ENCODE measurements at places on chromosomes 7 and 10.

GRCh38 chr7:94295850-94296249 is 98.8 kb upstream of the COL1A2 start:
- DNase-seq = no peak

DNA sequence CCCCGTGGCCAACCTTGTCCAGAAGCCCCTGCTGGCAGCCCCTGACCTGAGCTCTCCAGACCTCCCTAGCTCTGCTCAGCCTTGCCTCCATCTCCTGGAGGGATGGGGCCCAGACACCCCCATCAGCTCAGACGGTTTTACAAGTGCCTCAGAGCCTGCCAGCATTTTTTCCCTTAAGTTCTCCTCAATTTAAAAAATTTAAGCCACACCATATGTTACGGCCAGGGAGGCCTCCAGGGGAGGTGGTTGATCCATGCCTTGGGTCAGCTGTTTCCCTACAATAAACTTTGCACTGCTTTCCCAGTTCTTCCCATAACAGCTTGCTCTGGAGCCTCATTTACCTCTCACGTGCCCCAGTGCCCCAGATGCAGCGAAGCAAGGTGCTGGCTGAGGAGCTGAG is 143.5 kb downstream of the RGS10 start:
- DNase-seq = no peak

DNA sequence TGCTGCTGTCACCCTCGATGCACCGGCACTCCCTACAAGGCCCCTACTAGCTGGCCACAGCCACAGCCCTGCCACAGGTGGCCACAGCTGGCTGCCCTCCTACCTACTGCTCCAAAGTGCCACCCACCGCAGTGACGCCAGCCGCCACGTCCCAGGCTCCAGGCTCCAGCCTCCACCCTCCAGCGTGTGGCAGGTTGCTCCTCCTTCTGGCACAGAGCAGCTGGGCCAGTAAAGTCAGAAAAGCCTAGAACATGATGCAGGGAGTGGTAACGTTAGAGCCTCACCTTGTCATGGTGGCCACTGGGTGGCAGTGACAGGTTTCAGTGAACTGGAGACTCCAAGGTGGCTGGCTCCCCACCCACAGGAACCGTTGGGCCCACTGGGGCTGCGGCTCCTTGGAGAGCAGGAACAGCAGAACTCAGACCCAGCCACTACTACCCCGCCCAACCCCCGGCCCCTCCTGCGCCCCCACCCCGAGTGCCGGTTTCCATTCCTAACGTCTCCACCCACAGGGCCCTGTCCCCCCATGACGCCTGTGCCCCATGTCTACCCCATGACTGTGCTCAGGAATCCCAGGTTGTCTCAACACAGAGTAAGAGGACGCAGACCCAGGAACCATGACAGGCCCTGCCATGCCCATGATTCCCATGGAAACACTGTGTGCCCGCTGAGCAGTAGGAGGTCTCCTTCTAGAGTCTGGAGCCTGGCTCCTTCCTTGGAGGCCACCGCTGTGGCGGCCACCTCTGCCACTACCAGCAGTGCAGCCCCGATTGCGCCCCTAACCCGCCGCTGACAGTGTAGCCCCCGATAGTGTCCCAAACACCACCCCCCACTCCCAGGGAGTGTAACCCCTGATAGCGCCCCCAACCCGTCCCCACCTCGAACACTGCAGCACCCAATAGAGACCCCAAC is 52.3 kb upstream of the ZNF33B start:
- DNase-seq = no peak

GRCh38 chr10:80484243-80484642 is 30.1 kb downstream of the TSPAN14 start:
- no peak for DNase-seq

GRCh38 chr10:72328045-72328828 is 26.5 kb downstream of the DNAJB12 start:
- DNase-seq = no peak

GRCh38 chr10:69377191-69377590 is 39.5 kb downstream of the TACR2 start:
- DNase-seq = no peak

GRCh38 chr7:133021196-133021595 is 60.7 kb downstream of the CHCHD3 start:
- no peak for DNase-seq

DNA sequence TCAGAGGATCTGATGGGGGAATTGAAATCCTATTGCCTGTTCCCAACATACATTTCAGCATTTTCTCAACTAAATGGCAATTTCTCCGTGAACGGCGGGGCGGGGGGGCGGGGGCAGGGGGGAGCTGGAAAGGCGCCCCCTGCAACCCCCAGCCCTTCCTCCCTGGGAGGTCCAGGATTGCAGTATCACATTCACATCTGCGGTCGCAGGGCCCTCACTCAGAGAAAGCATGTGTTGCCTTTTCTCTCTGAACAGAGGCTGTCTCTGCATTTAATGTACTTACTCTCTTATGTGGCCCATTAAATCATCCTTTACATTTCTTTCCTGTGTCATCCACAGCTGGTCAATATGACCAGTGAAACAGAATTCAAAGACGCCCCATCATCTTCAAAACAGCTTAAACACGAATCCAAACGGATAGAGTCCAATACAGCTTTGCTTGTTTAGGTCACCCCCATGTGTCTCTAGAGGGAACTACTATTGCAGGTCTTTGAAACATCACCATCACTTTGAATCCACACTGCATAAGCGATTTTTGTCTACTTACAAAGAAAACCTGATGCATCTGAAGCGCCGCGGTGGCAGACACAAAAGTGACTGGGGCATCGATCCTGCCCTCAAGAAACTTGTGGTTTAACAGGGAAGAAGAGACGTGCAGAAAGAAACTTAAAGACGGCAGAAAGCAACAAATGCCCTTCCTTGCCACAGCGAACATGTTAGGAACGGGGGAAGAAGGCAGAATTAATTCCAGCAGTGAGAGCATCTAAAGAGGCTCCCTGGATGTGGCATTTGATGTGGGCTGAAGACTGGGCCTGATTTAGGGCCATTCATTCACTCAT is 17.0 kb upstream of the ECHDC3 start:
- DNase-seq = no peak

DNA sequence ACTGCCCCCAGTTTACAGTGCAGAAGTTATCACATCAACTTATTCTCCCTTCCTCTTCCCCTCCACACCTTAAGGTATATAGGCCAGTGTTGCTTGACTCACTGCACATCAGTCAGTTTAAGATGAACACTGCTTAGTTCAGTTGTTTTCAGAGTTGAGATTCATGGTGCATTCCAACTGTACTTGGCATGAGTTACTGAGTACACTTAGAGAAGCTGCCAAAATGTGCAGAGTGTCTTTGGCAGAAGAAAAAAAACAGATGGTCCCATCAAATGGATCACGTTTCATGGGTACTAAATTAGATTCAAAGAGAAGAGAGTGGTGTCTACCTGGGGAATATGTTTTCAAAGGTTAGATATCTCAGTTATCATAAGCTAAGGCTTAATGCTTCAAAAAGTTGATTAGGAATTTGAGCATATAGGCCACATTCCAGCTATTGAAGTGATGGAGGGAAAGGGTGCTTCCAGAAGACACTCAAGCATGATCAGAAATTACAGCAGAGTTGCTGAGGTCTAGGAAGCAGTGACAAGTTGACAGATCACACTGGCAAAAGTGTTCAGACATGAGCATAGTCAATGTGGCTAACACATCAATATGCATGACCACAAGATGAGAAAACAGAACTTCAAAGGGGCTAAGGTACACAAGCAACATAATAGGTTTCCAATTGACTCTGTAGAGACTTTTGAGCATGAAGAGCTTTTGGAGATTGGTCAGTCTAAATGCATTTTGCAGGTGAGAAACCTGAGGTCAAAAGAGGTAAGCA is 579.2 kb upstream of the CELF2 start:
- no peak for DNase-seq

DNA sequence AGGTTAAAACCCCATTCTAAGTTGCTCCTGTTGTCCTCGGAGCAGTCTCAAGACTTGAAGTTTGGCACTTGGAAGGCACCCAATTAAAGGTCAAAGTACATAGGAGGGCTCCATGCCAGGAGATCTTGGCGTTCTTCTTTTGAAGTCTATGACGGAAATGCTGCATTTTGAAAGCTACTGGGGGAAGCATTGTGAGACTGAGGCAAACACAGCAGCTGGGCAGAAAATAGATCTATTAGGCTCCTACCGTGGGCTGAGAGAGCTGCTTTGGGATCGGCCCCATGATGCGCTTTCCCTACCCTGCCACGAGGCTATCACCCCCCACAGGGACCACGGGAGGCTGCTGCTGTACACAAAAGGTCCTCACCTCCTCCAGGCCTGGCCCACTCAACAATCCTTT is 20.0 kb downstream of the KIAA1549 start:
- DNase-seq = no peak

GRCh38 chr7:2860627-2861133 is 16.6 kb upstream of the GNA12 start:
- DNase-seq = no peak

- no peak for DNase-seq
Measured at GRCh38 chr7:2011266-2012043, 221.3 kb downstream of the MAD1L1 start.

DNA sequence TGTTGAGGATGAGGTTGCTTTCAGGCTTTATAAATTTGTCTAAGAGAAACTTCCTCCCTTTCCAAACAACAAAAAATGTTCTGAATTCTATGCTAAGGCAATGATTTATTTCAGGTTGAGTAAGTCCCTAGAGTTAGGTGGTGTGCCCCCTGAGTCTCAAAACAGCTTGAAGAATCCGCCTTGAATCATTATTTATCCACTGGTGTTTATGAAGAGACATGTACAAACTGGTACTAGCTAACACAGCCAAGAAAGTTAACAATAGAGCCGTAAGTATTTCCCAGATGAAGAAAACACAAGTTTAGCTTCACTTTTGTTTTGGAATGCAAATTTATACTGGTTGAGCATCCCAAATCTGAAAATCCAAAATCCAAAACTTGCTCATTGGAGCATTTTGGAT is 66.2 kb upstream of the SRPK2 start:
- DNase-seq = no peak

DNA sequence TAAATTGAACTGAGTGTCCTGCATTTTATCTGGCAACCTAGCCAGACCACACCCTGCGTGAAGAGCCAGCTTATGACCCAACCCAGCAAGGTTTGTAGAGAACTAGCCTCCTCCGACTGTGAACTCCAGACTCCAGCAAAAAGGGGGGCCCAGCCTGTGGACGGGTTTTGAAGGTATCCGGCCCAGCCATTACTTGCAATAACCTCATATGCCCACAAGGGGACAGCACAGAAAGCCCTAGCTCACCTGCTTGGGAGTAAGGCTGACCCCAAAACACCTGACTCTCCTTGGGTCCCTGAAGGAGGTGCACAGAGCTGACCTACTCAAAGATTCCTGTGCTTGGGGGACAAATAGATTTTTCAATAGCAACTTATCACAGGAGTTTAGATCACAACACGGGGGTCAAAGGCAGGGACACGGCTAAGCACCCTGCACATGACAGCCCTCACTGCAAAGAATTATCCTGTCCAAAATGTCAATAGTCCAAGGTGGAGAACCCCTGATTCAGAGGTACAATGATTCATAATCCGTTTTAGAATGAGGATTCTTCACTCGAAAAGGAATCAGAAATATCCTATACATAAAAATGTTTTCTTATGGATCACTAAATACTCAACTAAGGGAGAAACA is 4.6 kb downstream of the TRPV6 start:
- DNase-seq = no peak

DNA sequence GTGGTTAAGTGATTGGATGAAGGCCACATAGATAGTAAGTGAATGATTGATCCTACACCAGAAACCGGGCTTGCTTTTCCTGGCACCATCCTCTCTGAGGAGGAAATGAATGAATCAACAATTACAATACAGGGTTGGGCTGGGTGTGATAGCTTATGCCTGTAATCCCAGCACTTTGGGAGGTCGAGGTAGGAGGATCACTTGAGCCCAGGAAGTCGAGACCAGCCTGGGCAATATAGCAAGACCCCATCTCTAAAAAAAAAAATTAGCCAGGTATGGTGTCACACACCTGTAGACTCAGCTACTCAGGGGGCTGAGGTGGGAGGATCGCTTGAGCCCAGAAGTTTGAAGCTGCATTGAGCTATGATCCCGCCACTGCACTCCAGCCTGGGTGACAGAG is 111.5 kb downstream of the COL26A1 start:
- DNase-seq = no peak

GRCh38 chr10:69838853-69839252 is 37.1 kb downstream of the COL13A1 start:
- DNase-seq = no peak

GRCh38 chr7:115097175-115097671 is 175.3 kb downstream of the MDFIC start:
- no peak for DNase-seq

- DNase-seq = no peak
Measured at GRCh38 chr10:101969412-101969922, 86.5 kb downstream of the ARMH3 start.

GRCh38 chr7:114293289-114294012 is 121.2 kb upstream of the FOXP2 start:
- no peak for DNase-seq

GRCh38 chr7:123201901-123202300 is 2.1 kb upstream of the SLC13A1 start:
- DNase-seq = no peak

DNA sequence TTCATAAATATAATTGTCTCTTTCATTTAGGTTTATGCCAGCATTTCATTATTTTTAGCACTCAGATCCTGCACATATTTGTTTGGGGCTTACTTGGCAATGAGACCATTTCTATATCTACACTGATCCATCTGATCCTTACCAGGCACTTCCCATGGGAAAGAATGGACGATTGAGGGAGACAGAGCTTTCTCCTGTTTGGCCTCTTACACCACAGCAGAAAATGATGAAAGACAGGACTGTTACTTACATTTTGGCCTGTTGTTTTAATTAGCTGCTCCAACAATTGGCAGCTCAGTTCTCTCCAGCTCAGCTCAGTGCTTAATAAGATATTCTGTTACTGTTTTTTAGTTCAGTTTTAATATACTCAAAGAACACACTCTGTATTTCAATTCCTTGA is 77.6 kb upstream of the RSU1 start:
- DNase-seq = no peak

DNA sequence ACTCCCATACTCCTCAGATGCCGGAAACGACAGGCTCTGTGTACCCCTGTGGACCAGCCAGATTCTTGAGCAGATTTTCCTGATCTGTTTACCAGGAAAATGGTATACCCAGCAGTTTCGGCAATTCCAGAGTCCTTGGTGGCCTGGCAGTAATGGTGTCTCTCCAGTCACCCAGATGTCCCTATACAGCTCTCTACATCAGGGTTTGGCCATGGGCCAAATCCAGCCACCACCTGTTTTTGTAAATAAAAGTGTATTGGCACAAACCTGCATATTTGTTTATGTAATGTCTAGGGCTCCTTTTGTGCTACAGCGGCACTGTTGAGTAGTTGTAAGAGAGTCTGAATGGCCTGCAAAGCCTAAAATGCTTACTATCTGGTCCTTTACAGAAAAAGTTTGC is 491.3 kb downstream of the RPS24 start:
- DNase-seq = no peak

All from stimulated activated CD8-positive, alpha-beta memory T cell treated with anti-CD3 and anti-CD28 coated beads, Interleukin-15, amount 100 ng/mL, for 48 hours (primary cell).